Activated CD4-positive, alpha-beta memory T cell treated with anti-CD3 and anti-CD28 coated beads, Interleukin-2, amount 10 ng/mL, durations not matched to agents 7 days and 5 days (primary cell): ENCODE measurements at places on chromosomes 6 and 20.
A peak's percentile ranks its signal among the peaks of the same experiment; 100 is the strongest.

GRCh38 chr6:89392823-89393222, 19.2 kb downstream of the RRAGD start:
- DNase-seq: no peak

GRCh38 chr20:10916312-10916711, 242.5 kb upstream of the JAG1 start:
- no peak for DNase-seq

DNA sequence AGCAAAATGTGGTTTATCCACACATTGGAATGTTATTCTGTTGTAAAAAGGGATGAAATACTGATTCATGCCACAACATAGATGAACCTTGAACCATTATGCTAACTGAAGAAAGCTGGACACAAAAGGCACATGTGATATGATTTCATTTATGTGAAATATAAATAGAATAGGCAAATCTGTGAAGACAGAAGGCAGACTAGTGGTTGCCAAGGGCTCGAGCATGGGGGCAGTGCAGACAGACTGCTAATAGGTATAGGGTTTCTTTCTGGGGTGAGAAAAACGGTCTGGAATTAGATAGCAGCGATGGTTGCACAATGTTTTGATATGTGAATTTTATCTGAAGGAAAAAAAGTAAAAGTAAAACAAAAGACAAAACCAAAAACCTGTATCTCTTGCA, 54.6 kb upstream of the FNDC1 start:
- DNase-seq: no peak

DNA sequence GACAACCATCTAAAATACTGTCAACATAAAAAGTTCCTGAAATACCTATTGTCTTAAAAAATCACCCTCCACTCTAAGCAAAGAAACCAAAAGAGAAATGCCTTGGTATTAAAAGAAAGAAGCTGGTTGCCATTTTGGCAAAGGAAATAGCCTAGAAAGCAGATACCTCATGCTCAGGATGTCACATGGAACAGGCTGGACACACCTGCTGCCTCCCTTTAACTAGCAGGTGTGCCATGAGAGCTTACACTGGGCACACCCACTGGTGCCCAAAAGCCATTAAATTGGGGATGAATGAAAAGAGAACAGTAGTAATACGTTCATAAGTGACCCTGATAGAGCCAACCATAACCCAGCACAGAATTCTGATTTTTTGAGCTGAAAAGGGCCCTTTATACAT, 1.5 kb downstream of the SLC23A2 start:
- DNase-seq: no peak

- no peak for DNase-seq
These were observed 161.4 kb downstream of the ID4 start for GRCh38 chr6:19998541-19998940.

GRCh38 chr6:75794954-75795739, 46.1 kb downstream of the MYO6 start:
- no peak for DNase-seq

GRCh38 chr6:75409928-75410327, 83.7 kb downstream of the FILIP1 start:
- DNase-seq: no peak

DNA sequence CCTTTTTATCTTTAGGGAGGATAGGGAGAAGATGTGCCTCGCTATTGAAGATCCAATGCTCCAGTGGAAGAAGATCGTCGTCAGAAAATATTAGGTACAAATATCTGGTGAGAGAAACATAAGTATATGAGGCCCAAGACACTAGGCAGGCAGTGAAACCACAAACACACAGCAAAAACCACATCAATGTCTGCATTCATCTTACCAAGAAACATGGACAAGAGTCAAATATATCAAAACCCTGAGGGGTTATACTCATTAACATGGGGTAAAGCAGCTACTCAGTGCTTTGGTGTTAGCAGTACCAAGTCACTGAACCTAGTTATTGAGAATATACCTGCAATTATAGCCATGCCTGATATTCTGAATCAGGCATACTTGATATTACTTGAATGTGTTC, 101.4 kb upstream of the FAM184A start:
- no peak for DNase-seq

GRCh38 chr20:53425941-53426340, 167.7 kb downstream of the ZNF217 start:
- DNase-seq: no peak

- peak; percentile 56 for DNase-seq
These were observed 18.2 kb upstream of the MYB start for GRCh38 chr6:135162678-135163439.

GRCh38 chr6:31734821-31735406, 1.4 kb downstream of the CLIC1 start:
- DNase-seq: peak; percentile 74

DNA sequence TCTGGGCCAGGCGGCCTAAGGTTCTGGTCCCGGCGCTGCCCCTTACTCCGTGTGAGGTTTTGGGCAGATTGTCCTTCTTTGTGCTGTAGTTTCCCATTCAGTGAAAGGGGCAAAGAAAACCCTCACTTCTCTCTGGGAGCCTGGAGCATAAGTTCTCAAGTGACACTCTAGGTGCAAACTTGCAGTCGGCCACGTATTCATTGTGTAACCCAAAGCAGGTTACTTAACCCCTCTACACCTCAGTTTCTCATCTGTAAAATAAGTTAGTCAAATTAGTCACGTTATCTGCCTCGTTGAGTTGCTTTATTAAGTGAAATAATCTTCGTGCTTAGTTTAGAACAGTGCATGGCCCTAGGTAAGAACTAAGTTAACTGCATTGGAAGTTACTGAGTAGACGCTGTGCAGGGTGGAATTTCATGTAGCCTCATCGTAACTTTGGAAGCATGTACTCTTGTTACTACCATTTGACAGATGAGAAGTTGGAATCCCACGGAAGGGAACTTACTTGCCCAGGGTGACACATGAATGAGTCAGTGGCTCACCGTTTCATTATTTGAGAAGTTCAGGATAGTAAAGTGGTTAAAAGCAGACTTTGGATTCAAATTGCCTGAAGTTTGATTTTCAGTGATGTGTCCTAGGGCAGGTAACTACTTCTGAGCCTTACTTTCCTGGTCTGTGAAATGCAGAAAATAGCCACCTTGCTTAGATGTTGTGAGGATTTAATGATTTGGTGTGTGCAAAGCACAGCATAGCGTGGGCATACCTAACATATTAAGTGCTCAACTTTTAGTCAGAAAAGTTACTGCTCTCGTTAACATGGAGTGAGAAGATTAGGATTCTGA, 556 bp upstream of the MROH8 start:
- DNase-seq: no peak

DNA sequence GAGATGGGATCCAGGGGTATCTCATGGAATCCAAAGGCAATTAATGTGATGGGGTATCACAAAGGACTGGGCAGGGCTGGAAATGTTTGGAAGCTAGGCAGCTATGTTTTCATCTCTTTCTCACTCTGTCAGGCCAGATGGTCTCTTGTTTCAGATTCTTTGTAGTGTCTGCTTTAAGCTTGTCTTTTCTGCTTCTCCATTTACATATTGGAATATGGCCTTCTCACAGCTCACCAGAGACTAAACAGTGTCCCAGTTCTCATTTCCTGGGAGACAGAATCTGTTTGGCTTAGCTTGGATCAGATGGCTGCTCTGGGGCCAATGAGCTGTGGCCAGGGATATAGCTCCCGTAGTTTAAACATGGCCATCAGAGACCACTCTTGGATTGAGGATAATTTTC, 78.9 kb downstream of the SLC35F1 start:
- DNase-seq: no peak

- no peak for DNase-seq
These were observed 229.3 kb upstream of the ECI2 start for GRCh38 chr6:4364711-4365110.

GRCh38 chr6:96420294-96420693, 101.3 kb upstream of the UFL1 start:
- no peak for DNase-seq

- no peak for DNase-seq
These were observed 174.7 kb downstream of the BACH2 start for GRCh38 chr6:90121982-90122381.

GRCh38 chr6:118871331-118871730, 22.6 kb upstream of the ASF1A start:
- no peak for DNase-seq

- no peak for DNase-seq
These were observed 206.5 kb upstream of the BMP2 start for GRCh38 chr20:6560978-6561377.

- DNase-seq: no peak
These were observed 30.0 kb downstream of the SNHG17 start for GRCh38 chr20:38405132-38405531.

DNA sequence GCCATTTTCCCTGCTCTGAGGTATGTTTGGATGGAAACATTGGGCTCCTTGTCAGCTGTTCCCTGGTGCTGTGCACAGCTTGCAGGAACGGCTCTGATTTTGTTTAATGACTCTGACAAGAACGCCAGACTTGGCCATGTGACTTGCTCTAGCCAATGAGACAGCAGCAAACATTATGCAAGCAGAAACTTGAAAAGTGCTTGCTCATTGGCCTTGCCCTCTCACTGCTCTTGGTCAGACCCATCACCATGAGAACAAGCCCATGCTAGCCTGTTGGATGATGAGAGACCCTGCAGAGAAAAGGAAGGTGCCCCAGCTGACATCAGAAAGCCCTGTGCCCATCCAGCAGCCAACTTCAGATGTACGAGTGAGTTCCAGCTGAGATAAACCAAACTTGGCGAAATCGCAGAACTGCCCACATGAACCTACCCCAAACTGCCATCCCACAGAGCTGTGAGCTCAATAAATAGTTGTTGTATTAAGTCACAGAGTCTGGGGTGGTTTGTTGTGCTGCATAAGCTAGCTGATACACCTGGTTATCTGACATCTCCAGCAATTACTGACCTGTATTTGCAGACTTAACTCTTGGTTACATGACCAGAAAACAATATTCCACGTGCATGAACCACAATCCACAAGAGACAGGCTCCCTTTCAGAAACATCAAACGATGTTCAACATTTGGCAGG, 96.9 kb downstream of the JPH2 start:
- DNase-seq: no peak

DNA sequence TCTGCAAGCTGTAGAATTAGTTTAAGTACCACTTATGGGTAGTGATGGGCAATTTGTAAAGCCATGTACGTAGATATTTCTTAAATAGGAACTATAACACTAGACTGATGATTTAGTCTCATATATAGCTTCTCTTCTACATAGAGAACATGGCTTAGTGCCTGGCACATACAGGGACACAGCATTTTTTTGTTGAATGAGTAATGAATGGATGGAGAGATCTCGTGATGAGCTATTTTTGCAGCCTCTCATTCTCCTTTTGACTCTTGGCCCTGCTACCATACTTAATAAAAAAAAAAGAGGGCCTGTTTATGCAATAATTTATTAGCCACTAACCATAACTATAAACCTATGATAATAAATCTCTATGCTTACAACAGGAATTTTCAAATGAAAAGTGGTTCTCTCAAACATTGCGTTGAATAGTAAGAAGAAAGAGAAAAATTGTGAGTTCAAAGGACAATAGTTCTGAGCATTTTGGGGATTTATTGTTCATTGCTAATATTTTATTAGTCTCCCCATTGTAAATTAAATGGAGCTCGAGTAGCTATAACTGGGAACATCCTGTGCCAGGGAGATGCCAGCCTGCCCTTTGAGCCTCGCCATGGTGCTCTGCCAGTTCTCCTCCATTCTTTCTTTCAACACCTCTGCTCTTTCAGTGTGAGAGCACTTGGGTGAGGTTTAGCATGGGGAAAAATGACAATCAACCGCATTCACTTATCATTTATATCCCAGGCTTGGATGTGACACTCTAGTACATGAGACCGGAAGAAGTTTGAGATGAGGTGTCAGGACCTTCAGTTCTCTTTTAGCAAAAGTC, 14.7 kb upstream of the RCAN2 start:
- no peak for DNase-seq

DNA sequence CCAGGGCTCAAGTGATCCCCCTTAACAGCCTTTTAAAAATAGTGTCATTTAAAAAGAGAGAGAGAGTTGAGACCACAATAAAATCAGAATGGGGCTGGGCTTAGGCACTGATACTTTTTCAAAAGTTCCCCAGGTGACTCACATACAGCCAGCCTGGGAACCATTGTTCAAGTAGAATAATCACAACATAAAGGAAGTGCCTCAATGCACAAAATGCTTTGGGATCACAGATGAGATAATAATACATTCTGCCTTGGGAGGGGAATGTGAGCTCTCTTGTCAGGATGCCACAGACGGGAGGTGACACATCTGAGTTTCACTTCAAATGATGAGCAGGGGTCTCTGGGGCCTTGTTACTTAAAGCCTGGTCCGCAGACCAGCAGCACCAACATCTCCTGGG, 34.0 kb upstream of the GABRR1 start:
- no peak for DNase-seq

DNA sequence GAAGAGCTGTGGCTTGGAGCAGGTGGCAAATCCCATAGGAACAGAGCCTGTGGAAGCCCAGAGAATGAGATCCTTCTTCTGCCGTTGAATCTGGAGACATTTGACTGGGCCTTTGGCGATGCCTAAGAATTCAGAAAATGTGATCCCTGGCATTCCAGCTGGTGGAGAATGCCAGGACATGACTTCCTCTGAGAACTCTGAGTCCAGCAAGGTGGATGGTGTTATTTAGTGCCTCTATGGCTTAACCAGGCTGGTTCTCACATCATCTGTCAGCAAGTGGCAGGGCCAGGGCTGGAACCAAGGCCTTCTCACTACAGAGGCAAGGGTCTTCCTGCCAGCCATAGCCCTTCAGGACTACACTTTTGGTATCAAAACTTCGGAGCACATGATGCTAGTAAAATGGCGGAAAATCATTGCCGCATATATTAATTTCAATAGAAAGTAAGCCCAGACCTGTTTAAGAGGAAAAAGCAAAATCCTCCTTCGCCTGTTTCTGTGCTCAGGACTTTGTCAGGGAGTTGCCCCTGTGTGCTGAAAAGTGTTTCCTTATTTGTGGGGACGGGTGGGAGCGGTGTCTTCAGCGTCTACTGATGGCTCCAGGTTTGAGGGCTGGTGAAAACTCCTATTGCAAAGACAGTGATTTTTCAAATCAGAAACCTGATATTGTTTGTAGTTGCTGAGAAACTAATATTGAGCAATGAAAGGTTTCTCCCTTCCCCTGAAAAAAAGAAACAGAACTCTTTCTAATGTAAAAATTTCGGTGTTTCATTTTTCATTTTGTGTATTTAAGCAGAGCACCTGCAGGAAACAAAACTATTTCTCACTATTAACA, 23.9 kb downstream of the DUSP22 start:
- no peak for DNase-seq

DNA sequence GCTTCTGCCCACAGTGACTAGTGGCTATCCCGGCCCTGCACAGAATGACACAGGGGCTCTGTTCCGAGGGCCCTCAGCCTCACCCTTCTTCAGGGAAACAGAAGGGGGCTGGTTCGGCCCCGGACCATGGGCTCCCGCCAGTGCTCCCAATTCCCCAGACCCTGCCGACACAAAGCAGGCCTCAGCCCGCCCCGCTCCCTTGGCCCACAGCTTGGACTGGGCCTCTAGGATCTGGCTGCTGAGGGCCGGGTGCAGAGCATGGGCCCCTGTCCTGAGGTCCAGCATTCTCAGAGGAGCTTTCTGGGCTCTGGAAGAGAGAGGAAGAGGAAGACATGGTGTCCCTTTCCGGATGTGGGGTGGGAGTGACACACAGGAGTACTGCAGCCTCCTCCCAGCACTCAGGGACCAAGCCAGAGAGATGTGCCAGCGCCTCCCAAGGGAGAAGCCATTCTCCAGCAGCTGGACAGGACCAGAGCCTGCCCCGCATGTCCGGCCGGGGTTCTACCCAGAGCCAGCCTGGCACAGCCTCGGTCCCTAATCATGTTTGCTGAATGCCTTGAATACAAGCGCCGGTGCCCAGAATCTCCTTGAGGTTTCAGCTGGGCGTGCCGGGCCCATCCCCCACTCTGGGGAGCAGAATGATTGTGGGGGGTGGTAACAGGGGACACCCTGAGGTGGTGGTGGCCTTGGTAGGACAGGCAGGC, 23.9 kb downstream of the C20orf203 start:
- no peak for DNase-seq
